ENCODE measurements at places on chromosomes 2 and 18. TPM values are rescaled to one million over a fixed set of nuclear protein-coding genes. Genes with fewer than 3 reads are reported as not detected.

DNA sequence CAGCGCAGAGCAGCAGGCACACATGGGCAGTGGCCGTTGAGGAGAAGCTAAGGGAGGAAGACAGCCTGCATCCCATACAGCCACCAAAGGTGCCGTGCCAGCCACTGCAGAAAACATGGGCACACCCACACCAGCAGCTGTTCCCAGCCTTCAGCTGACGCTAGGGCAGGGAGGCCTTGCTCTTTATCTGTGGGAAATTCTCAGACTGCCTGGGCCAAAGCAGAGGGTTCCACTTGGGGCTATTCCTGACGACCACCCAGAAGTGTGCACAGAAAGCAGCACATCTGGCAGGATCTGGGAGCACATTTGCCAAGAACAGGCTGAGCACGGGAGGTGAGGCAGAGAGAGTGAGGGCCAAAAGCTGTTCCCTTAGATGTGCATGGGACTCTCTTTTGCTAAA is 101.3 kb upstream of the SOX11 start:
- H3K4me3 ChIP-seq = no peak overlapping the region
- no peaks in the 10 kb centered on the region for H3K4me1 ChIP-seq
- no peaks in the 10 kb centered on the region for H3K36me3 ChIP-seq

GRCh38 chr2:215760557-215760956 is 252.8 kb downstream of the MREG start:
- H3K4me3 ChIP-seq = no peak overlapping the region
- H3K27me3 ChIP-seq = no peaks in the 10 kb centered on the region

GRCh38 chr2:201151127-201151981 is 31.6 kb upstream of the CASP10 start:
- DNase-seq = no peak
- peaks cover 88% of the 10 kb centered on the region for H3K4me1 ChIP-seq

- no peaks in the 10 kb centered on the region for H3K4me1 ChIP-seq
- no peak overlapping the region for H3K27ac ChIP-seq
- no peak overlapping the region for H3K4me3 ChIP-seq
Measured at GRCh38 chr2:234632527-234633391, 135.9 kb upstream of the ARL4C start.

DNA sequence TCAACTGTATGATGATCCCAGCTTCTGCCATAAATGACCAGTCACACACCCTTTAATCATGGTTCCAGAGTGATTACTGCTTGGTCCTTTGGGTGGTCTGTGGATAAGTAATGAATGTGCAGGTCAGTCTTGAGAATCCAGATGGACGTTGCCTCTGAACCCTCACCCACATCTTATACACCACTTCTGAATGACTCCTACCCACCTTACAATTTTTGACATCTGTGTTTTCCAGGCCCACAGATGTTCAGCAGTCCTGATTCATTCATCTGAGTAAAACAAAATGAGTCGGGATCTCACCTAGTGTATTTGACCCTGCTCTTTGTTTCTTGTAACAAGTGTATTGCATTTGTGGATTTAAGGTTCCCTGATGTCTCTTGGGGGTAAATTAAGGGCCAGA is 194.1 kb upstream of the CCDC68 start:
- no peak overlapping the region for H3K27ac ChIP-seq
- DNase-seq = no peak
- H3K4me3 ChIP-seq = no peak overlapping the region
- H3K27me3 ChIP-seq = no peaks in the 10 kb centered on the region
- H3K4me1 ChIP-seq = no peaks in the 10 kb centered on the region

- H3K4me3 ChIP-seq = no peak overlapping the region
- no peak for DNase-seq
- no peaks in the 10 kb centered on the region for H3K36me3 ChIP-seq
- H3K4me1 ChIP-seq = peaks cover 46% of the 10 kb centered on the region
- no peaks in the 10 kb centered on the region for H3K27me3 ChIP-seq
- H3K27ac ChIP-seq = no peak overlapping the region
Measured at GRCh38 chr2:98492441-98492840, 47.8 kb downstream of the INPP4A start.

DNA sequence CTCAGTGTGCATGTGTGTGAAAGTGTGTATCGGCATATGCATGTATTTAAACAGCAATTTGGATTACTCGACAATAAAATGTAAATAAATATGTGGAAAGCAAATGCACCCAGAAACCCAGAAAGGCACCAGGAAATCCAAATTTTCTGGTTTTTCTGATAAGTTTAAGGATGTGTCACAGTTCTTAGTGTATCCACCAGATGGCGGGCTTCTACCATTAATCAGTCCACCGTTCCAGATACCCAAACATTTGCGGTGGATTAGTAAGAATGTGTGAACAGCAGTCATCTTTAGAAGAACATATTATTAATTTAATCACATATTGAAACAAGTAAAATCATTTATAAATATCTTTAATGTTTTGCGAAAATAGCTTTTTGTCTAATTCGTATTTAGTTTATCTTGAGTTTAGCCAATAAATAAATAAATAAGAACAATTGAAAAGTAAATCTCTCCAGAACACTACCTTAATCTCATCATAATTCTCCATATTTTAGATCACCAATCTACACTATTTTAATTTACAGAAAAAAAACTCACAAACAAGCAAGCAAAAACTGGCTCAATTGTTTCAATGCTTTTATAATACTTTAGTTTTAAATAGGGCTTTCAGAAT is 298.9 kb downstream of the DSEL start:
- no peak overlapping the region for H3K27ac ChIP-seq
- no peak overlapping the region for H3K4me3 ChIP-seq
- DNase-seq = no peak

The EIF4E2 gene
- 49.1 TPM for total RNA-seq

The ASB18 gene
- 14.1 TPM for total RNA-seq

The C2orf78 gene
- total RNA-seq = not detected

GRCh38 chr2:120846406-120847095 is 110.9 kb downstream of the GLI2 start:
- DNase-seq = peak; percentile 8
- H3K4me3 ChIP-seq = no peak overlapping the region
- no peak overlapping the region for H3K27ac ChIP-seq

DNA sequence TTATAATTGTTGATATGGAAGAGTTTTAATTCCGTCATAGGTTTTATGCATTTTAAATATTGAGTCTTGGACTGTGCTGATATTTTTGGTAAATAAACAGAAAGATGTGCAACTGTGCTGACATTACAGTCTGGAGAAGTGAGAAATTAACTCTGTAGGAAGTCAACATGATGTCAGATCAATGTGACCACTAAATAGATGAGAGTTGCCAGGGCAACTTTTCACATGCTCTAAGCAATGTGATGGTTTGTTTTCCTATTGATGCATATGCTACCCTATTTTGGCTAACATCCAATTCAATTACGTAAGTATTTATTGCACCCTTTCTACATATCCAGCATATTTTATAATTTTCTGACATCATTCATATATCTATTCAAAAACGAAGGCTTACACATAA is 1109.3 kb downstream of the TSN start:
- DNase-seq = no peak
- no peaks in the 10 kb centered on the region for H3K4me1 ChIP-seq
- no peaks in the 10 kb centered on the region for H3K36me3 ChIP-seq
- no peak overlapping the region for H3K4me3 ChIP-seq
- H3K27me3 ChIP-seq = no peaks in the 10 kb centered on the region

DNA sequence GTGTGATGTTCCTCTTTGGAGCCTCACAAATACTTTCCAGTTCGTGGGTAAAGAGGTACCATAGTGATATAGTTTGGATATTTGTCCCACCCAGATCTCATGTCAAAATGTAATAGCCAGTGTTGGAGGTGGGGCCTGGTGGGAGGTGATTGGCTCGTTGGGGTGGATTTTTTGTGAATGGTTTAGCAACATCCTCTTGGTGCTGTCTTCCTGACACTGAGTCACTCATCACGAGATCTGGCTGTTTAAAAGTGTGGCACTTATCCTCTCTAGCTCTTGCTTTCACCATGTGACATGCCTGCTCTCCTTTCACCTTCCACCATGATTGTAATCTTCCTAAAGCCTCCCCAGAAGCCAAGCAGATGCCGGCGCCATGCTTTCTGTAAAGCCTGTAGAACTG is 3.0 kb upstream of the CCDC93 start:
- no peaks in the 10 kb centered on the region for H3K36me3 ChIP-seq
- no peaks in the 10 kb centered on the region for H3K27me3 ChIP-seq
- H3K27ac ChIP-seq = no peak overlapping the region
- peaks cover 5% of the 10 kb centered on the region for H3K4me1 ChIP-seq

- DNase-seq = no peak
- H3K27ac ChIP-seq = no peak overlapping the region
- H3K4me1 ChIP-seq = no peaks in the 10 kb centered on the region
- no peaks in the 10 kb centered on the region for H3K36me3 ChIP-seq
- H3K27me3 ChIP-seq = peaks cover 11% of the 10 kb centered on the region
- H3K4me3 ChIP-seq = no peak overlapping the region
Measured at GRCh38 chr2:238973038-238973739, 125.3 kb downstream of the TWIST2 start.

GRCh38 chr18:48043166-48043565 is 112.7 kb upstream of the SMAD2 start:
- H3K36me3 ChIP-seq = no peaks in the 10 kb centered on the region
- H3K4me1 ChIP-seq = no peaks in the 10 kb centered on the region
- no peak overlapping the region for H3K4me3 ChIP-seq
- H3K27me3 ChIP-seq = no peaks in the 10 kb centered on the region
- DNase-seq = no peak

DNA sequence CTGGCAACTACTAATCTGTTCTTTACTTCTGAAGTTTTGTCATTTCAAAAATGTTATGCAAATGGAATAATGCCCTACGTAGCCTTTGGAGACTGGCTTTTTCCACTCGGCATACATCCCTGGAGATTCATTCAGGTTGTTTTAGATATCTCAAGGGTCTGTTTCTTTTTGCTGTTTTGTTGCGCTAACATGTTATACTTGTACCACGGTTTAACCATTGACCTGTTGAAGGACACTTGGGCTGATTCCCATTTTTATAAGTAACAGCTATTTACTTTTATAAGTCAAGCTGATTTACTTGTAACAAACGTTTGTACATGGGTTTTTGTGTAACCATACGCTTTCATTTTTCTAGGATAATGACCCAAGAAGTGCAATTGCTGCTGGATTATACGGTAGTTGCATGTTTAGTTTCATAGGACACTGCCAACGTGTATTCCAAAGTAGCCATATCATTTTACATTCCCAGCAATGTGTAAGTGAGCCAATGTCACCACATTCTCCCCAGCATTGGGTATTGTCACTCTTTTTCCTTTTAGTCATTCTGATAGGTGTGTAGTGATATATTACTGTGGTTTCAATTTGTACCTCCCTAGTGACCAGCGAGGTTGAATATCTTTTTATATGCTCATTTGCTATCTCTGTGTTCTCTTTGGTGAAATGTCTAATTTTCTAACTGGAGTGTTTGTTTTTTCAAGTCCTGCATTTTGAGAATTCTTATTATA is 36.5 kb upstream of the STAT4 start:
- no peak overlapping the region for H3K27ac ChIP-seq
- H3K4me3 ChIP-seq = no peak overlapping the region
- H3K27me3 ChIP-seq = no peaks in the 10 kb centered on the region
- no peak for DNase-seq
- H3K36me3 ChIP-seq = no peaks in the 10 kb centered on the region
- H3K4me1 ChIP-seq = no peaks in the 10 kb centered on the region

DNA sequence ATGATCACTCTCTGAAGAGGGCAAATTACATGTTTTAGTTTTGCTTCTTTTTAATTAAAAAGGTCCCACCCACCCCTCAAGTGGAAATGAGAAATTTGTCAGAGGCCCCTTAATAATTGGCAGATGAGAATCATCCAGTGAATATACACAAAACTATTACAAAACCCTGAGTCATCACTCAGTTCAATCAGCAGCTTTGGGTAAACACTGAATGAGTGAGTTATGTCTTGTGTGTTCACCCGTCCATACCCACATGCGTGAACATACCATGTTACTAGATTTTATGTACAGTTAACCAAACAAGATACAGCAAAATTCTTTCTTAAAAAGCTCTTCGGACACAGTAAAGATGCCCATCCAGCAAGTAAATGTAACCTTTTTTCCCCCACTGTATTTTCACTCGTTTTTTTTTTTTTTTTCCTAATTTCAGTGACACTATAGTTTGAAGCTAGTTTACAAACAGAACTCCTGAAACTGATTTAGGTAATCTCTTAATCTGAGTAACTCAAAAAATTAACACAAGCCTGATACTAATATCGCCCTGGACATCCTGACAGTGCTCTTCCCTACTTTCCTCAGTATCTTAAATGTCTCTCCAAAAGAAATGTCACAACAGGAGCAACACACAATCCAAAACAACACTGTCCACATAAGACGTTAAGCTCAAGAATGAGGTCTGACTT is 1.4 kb downstream of the PSME4 start:
- peak overlapping the region; percentile 89 for H3K4me3 ChIP-seq
- no peaks in the 10 kb centered on the region for H3K27me3 ChIP-seq
- peak overlapping the region; percentile 98 for H3K27ac ChIP-seq
- peaks cover 34% of the 10 kb centered on the region for H3K4me1 ChIP-seq

The ANKRD30BL gene
- not detected for total RNA-seq

The GPR155 gene
- 15.4 TPM for total RNA-seq

DNA sequence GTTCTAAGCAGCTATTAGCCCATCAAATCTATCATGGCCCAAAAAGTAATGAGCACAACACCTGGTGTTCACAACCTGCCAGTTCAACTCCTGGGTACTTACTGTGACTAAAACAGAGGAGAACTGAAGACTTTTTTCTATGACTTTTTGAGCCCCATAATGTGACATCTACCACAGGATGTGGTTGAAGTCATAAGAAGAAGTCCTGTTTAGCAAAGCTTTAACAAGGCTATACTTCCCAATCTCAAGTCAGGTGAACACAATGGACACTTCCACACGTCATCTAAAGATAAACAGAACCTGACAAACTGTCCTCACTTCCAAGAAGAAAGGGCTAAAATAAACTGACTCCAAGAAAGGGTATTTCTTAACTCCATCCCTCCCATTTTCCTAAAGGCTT is 138.8 kb downstream of the ATAD2B start:
- H3K4me1 ChIP-seq = peaks cover 3% of the 10 kb centered on the region
- peaks cover 49% of the 10 kb centered on the region for H3K36me3 ChIP-seq
- no peaks in the 10 kb centered on the region for H3K27me3 ChIP-seq
- H3K4me3 ChIP-seq = no peak overlapping the region

GRCh38 chr2:222447131-222447530 is 22.8 kb downstream of the SGPP2 start:
- no peak overlapping the region for H3K27ac ChIP-seq
- H3K27me3 ChIP-seq = no peaks in the 10 kb centered on the region
- DNase-seq = no peak
- no peak overlapping the region for H3K4me3 ChIP-seq
- H3K36me3 ChIP-seq = no peaks in the 10 kb centered on the region

DNA sequence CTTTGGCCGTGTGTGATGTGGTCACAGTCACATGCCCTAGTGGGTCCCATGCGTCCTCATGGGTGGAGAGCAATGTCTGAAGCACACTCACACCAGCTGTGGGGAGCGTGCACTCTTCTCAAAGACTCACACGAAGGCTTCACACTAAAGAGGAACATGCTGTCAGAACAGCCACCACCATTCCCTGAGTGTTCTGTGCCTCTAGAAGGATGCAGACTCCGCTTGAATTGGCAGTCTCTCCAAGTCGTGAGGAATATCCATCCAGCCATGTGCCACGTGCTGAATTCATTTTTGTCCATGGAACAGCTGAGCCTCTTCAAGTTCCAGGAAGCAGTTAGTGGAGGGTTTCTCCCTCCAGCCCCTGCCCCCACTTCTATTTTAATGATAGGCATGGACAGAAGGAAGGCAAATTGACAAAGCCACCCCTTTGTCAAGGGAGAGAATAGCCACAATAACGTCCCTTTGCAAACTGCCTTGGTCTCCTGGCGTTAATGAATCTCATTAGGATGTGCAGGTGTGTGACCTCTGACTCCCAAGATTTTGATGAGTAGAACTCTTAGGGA is 464.3 kb upstream of the ID2 start:
- no peaks in the 10 kb centered on the region for H3K27me3 ChIP-seq
- no peak overlapping the region for H3K4me3 ChIP-seq
- DNase-seq = no peak
- no peaks in the 10 kb centered on the region for H3K36me3 ChIP-seq
- H3K27ac ChIP-seq = no peak overlapping the region
